Right ventricle myocardium inferior (tissue), 1 donor: ENCODE measurements at places on chromosomes 6 and 20.
A peak's percentile ranks its signal among the peaks of the same experiment; 100 is the strongest.

DNA sequence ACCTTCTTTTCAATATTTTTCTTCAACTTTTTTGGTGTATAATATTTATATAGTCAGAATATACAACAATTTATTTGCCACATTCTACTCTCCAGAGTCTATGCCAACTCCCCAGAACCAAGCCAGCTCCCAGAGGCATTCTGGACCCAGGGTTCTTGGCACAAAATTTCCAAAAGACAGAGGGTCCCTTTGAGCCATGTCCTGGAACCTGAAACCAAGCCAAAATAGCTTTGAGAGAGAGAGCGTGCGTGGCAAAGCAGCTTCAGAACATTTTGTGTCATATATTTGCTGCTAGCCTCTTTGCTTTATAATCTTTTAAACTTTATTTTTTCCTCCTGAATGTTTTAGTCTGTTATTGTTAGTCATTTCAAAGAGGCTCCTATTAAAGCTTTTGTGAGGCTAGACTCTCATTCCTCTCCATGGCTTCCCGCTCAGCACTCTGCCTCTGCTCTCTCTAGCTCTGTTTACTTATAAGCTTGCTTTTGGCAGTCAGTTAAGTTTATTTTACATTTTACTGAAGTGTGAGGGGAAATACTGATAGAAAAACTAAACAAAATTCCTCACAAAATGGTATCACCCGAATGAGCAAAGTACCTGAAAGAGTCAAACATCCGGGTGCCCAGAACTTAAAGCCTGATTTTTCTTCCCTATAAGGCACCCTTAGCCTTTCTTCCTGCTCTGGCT, 605.1 kb upstream of the ID4 start:
- DNase-seq: no peak

DNA sequence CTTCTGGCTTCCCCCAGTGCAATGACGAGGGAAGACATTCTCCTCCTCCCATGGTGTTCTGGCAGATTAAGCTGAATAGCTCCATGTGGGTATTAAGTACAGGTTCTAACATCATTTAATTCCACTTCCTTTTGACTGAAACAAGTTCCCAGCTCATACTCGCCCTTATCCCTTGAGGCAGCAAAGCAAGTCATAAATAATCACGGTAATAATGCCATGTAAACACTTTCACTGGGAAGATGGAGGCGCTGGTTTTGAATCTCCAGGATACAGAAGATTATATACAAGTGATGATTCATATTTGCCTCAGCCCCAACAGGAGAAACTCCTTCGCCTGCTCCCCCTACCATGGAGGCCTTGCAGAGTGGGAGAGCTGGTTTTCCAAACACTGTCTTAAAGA, 141.3 kb downstream of the PXDC1 start:
- DNase-seq: no peak

GRCh38 chr20:33311996-33312395, 29.0 kb downstream of the BPIFB1 start:
- no peak for DNase-seq

GRCh38 chr6:120615238-120615637, 719.0 kb downstream of the TBC1D32 start:
- no peak for DNase-seq

- no peak for DNase-seq
Observed at GRCh38 chr6:137661601-137662000, 167.4 kb upstream of the OLIG3 start.

DNA sequence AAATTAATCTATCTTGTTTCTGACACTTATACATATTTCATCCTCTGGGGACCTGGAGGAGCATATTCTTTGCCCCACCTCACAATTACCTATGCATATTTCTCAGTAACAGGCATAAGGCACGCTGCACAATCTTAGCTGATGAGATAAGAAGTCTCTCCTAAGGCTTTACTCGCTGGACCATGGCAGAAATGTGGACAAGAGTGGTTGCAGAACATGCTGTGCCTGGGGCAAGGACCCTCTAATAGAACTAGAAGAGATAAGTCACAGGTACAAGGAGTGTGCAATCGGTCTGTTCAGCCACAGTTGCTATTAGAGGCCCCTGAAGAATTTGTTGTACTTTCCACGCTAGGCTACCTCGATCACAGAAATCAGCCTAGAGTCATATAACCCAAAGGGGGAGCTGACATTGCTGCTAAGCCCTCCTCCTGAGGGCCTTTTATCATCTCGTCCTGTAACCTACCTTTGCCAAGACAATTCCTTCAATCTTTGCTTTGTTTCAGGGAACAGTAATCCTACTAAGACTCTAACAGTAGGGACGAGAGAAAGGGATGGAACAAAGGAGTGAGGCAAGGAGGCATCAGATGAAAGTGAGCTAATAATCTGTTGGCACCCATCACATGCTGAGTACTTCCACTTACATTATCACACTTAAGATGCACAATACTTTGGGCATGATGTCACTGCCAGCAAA, 16.1 kb upstream of the DEFB129 start:
- no peak for DNase-seq

GRCh38 chr6:111724505-111724904, 118.8 kb upstream of the TRAF3IP2 start:
- DNase-seq: no peak

DNA sequence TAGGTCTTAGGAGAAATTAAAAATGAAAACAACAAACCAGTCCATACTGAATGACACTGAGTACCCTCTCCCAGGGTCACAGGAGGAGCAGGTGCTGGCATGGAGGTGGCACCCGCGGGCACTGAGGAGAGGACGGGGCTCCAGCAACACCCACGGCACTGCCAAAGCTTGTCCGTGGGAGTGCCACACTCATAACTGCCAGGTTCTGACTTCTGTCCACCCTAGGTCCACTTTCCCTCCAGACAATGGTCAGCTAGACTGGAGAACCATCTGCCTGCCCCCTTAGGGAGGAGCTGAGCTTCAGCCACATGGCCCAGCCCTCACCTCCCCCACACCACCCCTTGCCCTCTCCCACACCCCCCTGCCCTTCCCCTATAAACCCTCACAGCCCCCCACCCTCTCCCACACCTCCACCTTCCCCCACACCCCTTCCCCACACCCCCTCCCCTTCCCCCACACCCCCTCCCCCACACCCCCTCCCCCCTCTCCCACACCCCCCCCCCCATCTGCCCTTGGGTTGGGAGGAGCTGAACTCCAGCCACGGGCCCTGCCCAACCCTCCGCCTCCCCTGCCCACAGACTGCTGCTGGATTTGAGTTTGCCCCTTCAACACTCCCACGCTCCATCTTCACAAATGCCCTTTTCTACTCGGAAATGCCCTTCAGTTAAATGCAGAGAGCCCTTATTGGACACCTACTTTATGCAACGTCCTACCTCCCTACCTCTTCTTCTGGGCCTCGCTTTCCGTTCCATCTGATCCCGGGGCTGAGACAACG, 129.6 kb downstream of the TAF4 start:
- DNase-seq: peak; percentile 16

GRCh38 chr6:169530752-169531123, 171.1 kb downstream of the WDR27 start:
- DNase-seq: no peak

GRCh38 chr20:18678549-18679419, 90.9 kb downstream of the DTD1 start:
- no peak for DNase-seq

DNA sequence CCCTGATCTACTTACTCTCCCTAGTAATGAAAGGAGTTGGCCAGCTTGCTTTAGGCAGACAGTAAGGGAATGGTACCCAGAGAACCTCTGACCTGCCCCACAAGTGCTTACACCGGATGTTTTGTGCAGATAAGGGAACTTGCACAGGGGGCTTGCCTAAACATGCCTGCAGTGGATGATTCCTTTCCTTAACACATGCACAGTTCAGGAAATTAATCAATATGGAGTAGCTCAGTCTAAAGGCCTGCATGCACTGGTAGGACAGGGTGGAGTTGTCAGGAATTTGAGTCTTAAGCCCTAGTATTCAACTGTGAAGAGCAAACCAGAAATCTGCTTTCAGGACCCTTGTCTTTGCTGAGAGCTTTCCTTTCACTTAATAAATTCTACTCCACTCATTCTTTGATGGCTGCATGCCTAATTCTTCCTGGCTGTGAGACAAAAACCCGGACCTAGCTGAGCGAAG, 3.9 kb upstream of the TRIM38 start:
- no peak for DNase-seq

GRCh38 chr6:115932481-115932880, 128.2 kb downstream of the FRK start:
- DNase-seq: no peak

DNA sequence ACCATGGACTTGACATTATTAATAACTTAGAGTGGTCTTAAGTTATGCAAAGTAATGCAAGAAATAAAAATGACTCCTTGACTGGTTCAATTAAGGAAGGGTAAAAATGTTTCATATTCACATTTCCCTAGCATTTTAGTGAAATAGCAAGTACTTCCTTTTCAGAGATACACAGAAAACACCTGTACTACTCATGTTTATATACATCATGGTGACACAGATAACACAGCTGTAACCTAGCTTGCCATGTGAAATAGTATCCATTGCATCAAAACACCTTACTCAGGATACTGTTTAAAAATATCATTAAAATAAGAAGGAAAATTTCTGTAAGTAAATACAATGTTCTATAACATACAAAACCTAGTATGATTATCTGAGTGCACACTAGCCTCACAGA, 102.4 kb downstream of the AHI1 start:
- no peak for DNase-seq
